Left ventricle myocardium superior (tissue), 1 donor: ENCODE measurements at places on chromosomes 12 and 14. TPM values are rescaled to one million over a fixed set of nuclear protein-coding genes. Genes with fewer than 3 reads are reported as not detected.

The IAPP gene
- total RNA-seq: not detected

DNA sequence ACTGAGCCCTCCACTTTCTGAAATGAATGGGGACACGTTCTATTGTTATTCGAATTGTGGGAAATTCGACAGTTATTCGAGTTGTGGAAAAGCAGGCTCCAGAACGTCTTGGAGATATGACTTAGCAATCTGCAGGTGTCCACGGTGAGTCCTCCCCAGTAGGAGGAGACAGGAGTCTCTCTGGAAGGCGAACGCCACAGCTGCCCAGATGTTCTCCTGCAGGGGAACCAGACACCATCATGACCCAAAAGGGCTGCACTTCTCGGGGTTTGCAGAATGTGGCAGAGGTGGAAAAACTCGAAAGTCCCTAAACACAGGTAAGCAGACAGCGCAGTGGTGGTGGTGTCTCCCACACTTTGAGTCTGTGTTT is 363.6 kb upstream of the SFSWAP start:
- no peak for DNase-seq

The WDR20 gene
- 20.5 TPM for total RNA-seq

- no peak for DNase-seq
These were observed 17.3 kb downstream of the TOGARAM1 start for GRCh38 chr14:44979273-44979672.

The LDHB gene
- total RNA-seq: 2,127 TPM

GRCh38 chr14:32039401-32040030 is 37.6 kb upstream of the ARHGAP5 start:
- no peak for DNase-seq

The AKAP5 gene
- total RNA-seq: 0.30 TPM

The NOS1 gene
- 0.15 TPM for total RNA-seq

GRCh38 chr12:46296822-46297221 is 28.0 kb upstream of the SLC38A1 start:
- DNase-seq: no peak

DNA sequence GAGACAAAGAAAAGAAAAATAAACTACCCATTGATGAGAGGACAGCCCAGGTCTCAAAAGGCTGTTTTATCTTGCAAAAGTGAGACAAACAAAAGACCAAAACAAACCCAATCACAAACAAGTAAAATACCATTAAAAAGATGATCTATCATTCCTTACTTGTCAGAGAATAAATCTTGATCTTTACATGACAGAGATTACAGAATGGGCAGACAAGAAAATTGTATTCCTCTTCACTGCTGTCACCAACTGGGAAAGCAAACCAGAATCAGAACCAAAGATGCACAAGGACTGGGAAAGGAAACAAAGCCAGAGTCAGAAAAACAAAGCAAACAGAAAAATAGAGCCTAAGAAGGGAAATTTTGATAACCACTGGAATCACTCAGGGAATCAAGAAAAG is 444.0 kb upstream of the PDE3A start:
- no peak for DNase-seq

The PRPH gene
- total RNA-seq: not detected

- DNase-seq: no peak
These were observed 2.3 kb downstream of the VWF start for GRCh38 chr12:6122201-6122600.

- no peak for DNase-seq
These were observed 414.4 kb downstream of the DAD1 start for GRCh38 chr14:22174412-22175277.

DNA sequence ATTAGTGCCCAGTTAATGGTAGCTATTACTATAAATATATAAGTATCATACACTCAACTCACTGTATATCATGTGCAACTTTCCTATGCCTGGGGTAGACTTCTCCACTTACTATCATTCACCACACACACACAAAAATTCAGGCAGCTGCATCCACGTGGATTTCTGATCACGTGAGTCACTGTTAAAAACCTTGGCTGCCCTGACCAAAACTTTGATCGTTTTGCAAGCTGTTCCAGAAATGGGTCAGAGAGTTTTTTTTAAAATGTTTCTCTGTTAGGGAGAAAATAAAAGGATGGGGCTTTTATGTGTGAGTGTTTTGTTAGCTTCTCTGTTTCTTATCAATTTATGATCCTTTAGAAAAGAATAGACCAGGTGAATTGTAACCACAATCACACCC is 198.2 kb upstream of the CNOT2 start:
- DNase-seq: no peak

- DNase-seq: no peak
These were observed 357.7 kb upstream of the FLRT2 start for GRCh38 chr14:85172290-85172689.
